ENCODE measurements at places on chromosomes 16 and 17.

DNA sequence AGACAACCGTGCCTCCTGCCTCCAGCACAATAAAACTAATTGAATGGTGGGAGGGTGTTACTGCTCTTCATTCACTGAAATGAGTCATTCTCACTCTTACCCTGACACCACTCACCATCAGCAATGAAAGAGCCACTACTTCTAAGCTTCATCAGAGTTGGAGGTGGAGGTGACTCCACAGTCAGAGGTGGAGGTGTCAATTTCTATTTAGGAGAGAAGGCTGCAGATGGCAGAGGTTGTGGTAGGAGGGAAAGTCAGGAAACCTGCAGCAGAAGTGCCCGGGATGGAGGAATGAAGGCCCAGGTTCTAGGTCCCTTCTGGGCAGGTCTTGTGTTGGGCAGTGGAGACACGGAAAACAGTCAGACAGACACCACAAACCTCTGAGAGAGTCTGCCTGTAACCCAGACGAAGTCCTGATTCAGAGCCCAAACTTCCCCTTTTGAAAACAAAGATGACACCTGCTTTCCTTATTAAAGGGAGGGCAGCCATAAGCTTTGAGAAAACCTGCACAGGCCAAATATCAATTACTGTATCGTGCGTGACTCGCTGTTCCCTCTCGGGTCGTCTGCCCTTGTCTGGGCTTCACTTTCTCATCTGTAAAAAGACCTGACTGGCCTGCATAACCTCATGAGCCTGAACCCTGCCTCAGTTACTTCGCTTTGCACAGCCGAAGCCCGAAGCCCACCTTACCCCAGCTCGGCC, 668 bp downstream of the ATPAF2 start:
- peak; percentile 27 for DNase-seq

GRCh38 chr16:7946142-7946541, 613.5 kb downstream of the RBFOX1 start:
- no peak for DNase-seq

- DNase-seq, result no peak
These were observed 22.8 kb downstream of the ZNF423 start for GRCh38 chr16:49833085-49833484.

- DNase-seq, result no peak
These were observed 244.6 kb upstream of the SDK2 start for GRCh38 chr17:73888862-73889261.

DNA sequence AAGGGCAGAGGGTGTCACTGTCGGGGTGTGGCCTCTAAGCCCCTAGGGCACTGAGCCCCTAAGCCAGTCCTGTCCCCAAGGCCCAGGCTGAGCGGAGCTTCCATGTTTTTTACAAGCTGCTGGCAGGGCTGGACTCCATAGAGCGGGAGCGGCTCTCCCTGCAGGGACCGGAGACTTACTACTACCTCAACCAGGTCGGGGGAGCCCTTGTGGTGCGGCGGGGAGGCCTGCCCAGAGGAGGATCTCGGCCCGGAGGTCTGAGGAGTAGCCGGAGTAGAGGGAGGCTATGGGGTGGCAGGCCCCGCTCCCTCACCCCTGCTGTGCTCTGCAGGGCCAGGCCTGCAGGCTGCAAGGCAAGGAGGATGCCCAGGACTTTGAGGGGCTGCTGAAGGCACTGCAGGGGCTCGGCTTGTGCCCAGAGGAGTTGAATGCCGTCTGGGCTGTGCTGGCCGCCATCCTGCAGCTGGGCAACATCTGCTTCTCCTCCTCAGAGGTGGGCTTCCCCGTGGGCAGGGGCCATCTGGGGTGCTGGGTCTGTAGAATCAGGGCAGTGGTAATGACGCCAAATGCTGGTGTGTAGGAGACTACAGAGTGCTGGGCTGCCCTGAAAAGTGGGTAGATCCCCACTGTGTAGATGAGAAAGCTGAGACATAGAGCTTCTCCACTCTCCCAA, 4.9 kb downstream of the MYO15B start:
- DNase-seq, result no peak

- no peak for DNase-seq
These were observed 6.7 kb upstream of the ADGRG1 start for GRCh38 chr16:57621521-57622271.

GRCh38 chr16:77721752-77722308, 484 bp upstream of the NUDT7 start:
- no peak for DNase-seq
